ENCODE measurements at places on chromosomes 1 and 21.

DNA sequence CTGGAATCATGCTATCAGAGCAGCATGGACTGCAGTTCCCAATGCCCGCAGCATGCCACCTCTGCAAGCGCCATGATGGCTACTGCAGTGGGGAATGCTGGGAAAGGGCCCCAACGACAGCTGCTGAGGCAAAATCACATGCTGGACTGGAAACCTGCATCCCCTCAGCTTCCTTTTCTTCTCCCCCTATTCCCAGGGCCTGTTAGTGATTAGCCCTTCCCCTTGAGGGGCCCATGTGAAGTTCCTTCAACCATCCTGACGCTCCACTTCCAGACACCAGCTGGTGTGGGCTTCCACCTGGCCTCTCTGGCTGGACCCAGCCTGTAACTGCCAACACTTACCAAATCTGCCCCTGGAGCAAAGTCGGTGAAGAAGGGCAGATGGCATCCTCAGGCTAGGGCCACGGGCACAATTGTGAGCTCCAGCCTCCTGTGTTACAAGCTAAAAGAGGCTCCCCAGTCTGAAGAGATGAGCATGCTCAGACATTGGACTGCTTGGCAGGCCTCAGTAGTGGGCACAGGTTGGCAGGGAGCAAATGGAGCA lies 22.1 kb upstream of the SDC3 start:
- DNase-seq = no peak

DNA sequence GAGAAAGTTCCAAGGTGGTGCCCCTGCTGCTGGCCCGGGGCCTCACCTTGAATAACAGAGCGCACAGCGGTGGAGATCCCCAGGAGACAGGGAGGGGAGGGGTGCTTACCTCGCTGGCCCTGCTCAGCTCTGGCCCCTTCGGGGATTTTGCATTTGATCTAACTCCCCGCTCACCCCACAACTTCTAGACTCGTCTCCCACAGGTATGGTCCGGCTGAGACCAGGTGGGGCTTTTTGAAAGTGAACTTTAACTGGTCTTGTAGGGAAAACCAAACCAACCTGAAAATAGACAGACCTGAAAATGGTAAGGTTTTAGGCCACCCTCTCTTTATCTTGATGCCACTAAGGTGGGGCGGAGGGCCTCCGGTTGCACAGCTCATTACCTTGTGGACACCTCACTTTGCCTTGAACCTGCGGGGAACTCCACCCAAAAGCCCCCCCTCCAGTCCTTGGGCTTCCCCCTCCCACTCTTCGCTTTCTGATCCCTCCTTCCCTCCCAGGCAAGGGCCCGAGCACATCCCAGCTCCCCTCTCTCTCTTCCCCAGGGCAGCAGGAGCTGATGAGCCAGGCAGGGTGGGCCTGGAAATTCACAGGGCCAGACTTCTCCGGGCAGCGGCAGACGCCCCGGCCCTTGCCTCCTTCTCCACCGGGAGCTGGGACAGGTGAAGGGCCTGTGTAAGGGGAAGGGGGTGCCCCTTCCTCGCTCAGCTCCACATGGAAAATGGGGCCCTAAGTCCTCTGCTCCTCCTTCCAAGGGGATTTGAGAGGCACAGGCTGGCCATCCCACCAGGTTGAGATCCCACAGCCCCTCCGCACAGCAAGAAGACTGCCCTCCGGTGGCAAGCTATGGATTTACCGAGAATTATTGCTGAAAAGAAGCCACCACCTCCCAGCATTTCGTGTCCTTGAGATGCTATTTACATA lies 16.1 kb downstream of the TNFRSF8 start:
- no peak for DNase-seq

GRCh38 chr1:100347009-100347966 lies 5.0 kb upstream of the CDC14A start:
- DNase-seq = no peak

DNA sequence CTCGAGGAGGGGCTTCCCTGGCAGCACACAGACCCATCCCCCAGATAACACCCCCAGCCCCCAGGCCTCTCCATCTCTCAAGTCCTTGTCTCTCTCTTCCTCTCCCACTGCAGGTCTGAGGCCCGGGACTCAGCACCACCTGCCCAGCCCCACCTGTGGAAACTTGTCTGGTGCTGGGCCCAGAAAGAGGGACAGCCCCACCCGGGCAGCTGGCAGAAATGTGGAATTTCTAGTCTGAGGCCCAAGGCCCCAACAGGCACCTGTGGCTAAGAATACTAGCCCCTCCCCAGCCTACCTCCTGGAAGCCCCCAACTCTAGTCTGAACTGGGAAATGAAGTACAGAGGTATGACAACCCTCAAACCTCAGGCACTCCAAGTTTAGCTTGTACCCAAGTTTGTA lies 15.4 kb downstream of the TTC39A start:
- no peak for DNase-seq

DNA sequence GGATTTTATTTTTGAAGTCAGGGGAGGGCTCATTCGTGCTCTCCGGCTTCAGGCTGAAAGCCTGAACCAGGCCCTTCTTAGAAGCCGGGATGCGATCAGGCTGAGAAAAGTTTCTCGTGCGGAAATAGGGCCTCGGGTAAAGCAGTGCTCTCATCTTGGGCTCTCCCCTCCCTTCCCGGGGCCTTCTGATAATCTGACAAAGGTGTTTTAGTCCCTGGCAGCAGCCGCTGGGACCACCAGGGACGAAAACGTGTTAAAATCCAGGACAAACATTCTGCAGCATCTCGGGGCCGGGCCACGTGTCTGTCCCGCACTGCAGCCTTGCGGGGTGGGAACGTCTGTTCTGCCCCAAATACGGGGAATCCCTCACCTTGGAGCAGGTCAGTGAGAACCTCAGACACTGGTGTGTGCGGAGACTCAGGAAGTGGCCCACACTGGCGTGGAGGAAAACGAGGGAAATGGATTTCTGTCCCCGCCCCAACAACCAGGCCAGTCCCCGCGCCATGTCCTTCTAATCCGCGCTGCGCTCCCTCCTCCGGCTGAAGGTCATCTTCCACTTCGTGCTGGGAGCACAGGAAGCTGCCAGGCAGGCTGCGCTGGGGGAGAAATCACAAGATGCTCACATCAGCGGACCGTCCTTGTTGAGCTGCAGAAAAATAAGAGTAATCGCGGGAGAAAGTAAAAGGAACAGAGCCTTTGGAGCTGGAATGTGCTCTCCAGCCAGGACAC lies 16.6 kb upstream of the AJAP1 start:
- no peak for DNase-seq
